ENCODE measurements at places on chromosomes 2 and 18. TPM values are rescaled to one million over a fixed set of nuclear protein-coding genes. Genes with fewer than 3 reads are reported as not detected.
A peak's percentile ranks its signal among the peaks of the same experiment; 100 is the strongest.

The CD8B2 gene
- not detected for polyA plus RNA-seq

The SDC1 gene
- polyA plus RNA-seq, result 3.2 TPM

The GALNT14 gene
- 0.04 TPM for polyA plus RNA-seq

The STK17B gene
- polyA plus RNA-seq, result 2.0 TPM

The NBAS gene
- 29.4 TPM for polyA plus RNA-seq

The POMC gene
- polyA plus RNA-seq, result 3.2 TPM

The CPLX4 gene
- not detected for polyA plus RNA-seq

The ABI2 gene
- polyA plus RNA-seq, result 35.7 TPM

The NEURL3 gene
- polyA plus RNA-seq, result not detected

The PLEKHB2 gene
- polyA plus RNA-seq, result 56.8 TPM

The C2orf92 gene
- polyA plus RNA-seq, result 2.7 TPM

The MFSD6 gene
- 2.2 TPM for polyA plus RNA-seq

The PJVK gene
- polyA plus RNA-seq, result 1.3 TPM

The IKZF2 gene
- 0.08 TPM for polyA plus RNA-seq

GRCh38 chr2:49004036-49004626 is 150.2 kb downstream of the FSHR start:
- DNase-seq, result no peak

- DNase-seq, result no peak
Observed at GRCh38 chr2:152762202-152762601, 43.8 kb downstream of the ARL6IP6 start.

- no peak for DNase-seq
Observed at GRCh38 chr2:239438995-239439753, 38.4 kb upstream of the HDAC4 start.

- DNase-seq, result peak; percentile 6
Observed at GRCh38 chr2:164530464-164530863, 90.8 kb downstream of the GRB14 start.

DNA sequence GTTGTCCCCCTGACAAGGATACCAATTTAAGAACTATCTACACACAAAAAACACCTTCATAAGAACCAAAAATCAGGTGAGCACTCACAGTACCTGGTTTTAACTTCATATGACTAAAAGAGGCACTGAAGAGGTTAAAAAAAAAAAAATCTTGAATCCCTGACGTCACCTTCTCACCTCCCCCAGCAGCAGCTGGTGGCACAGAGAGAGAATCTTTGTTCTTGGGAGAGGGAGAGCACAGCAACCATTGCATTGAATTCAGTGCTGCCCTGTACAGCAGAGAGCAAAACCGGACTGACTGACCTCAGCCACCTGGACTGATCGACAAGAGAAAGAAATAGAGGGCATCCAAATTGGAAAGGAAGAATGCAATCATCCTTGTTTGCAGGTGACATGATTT is 566.0 kb downstream of the TMX3 start:
- no peak for DNase-seq

GRCh38 chr2:132477962-132478361 is 61.4 kb downstream of the GPR39 start:
- DNase-seq, result no peak

GRCh38 chr18:76450452-76451395 is 44.3 kb downstream of the ZNF516 start:
- peak; percentile 72 for DNase-seq

- no peak for DNase-seq
Observed at GRCh38 chr18:30999186-30999585, 43.4 kb downstream of the DSC3 start.

DNA sequence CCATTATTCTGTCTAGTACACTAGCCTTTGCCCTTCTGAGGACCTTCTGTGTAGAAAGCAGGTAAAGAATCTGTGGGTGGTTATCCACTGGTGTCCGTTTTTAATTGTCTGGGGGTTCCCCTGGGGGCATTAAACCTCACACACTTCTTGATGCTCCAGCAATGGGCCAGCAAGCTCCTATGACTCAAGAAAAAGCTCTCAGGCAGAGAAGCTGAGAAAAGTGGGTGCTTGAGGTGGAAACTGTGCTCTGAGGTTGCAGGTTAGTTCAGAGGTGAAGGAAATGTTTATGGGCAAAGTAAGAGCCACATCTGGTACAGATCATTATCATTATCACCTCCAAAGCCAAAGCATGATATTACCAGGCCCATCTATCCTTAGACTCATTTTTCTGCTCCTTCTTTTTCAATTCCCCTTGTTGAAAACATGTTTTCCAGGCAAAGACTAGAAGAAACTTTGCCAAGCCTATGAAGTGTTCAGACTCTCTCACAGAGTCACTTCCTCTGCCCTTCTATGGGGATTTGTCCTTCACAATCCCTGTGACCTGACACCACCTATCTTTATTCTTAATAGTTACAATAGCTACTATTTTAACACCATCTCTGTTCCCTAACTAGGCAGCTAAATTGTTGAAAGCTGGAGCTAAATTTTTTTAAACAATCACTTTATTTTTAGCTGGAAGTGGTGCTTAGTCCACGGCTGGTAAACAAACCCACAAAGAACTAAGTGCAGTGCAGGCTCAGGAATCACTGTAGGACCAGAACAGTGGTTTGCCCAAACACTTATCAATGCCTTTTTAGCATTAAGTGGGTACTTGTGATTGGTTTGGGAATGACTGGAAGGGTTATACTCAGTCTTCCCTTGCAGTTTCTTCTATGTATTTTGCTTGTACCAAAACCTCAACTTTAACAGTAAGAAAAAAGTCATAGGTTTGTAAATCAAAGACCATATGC is 512.8 kb upstream of the POU3F3 start:
- no peak for DNase-seq

DNA sequence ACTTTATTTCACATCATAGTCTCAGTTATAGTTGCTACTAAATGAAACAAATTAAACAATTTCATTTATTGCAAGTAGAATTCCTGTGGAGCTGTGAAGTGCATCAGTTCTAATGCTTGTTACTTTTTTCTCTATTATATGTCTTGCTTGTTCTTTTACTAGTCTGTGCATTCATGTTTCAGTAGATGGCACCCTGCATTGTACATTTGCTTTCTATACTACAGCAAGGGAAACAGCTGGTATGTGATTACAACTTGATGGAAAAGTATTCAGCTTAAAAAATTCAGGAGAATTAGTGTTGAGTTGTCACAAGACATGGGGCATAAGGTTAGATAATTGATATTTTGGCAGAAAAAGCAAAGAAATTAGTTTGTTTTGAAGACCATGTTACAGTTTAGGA is 72.3 kb downstream of the TANK start:
- no peak for DNase-seq

DNA sequence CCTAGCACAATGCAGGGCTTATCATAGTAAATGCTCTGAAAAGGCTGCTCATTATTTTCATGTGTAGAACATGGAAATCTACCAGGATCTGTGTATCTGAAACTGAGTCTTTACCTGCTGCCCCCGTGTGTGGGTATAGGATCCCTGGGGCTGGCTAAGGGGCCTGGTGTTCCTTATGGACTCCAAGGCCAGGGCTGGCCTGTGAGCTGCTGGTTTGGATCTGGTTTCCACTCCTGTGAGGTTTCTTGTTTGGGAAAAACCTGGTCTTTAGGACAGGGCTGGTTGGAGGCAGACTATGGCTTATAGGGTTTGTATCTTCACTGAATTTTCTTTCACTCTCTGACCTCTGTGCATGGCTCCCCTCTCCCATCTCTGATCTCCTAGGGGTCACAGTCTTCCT is 80.8 kb downstream of the DYSF start:
- DNase-seq, result no peak

DNA sequence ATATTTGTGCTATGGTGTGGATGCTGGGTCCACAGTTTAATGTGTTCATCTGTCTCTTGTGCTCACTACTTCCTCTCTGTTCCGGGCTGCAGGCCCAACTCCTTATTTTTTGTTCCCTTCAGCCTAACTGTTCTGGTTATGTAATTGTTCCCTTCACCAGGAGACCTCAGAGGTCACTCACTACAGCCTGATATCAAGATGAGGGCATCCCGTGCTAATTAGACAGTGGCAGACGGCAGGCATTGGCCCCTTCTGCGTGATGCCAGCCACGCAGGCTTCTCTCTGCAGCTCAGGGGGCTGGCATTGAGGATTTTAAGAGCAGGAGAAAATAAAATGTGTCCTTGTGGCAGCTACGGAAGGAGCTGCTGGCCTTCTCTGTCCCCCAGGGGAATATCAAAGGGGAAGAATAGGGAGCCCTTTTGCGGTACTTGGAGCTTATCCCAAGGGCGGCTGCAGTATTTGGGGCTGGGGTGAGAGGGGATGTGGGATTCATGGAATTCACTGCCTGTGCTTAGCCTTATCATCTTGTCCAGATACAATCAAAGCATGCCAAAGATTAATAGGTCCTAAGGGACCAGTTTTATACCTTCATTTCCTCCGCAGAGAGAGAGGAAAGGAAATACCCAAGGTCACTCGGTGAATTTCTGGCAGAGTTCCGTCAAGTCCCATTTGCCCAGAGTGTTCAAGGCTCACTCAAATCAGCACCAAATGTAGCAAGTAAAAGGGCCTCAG is 53.3 kb upstream of the TRIB2 start:
- DNase-seq, result peak; percentile 50

GRCh38 chr18:72720116-72720515 is 147.7 kb downstream of the NETO1 start:
- DNase-seq, result no peak

DNA sequence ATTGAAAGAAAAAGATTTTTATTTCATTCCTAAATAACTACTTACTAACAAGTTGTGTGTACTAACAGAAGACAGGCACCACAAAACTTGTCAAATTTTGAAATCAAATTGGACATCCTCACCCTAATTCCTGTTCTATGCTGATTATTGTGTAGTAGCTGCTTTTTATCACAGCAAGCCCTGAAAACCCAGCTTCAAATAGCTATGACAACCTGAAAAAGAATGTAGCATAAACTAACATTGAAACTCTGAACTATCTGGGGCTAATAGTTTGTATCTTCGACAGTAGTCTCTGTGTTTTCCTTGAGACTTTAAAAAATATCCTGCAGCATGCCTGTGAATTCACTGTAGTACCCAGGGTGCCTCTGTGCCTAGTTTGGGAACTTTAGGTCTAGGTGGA is 122.6 kb downstream of the WDPCP start:
- no peak for DNase-seq

- no peak for DNase-seq
Observed at GRCh38 chr2:134324947-134325346, 71.1 kb downstream of the MGAT5 start.

DNA sequence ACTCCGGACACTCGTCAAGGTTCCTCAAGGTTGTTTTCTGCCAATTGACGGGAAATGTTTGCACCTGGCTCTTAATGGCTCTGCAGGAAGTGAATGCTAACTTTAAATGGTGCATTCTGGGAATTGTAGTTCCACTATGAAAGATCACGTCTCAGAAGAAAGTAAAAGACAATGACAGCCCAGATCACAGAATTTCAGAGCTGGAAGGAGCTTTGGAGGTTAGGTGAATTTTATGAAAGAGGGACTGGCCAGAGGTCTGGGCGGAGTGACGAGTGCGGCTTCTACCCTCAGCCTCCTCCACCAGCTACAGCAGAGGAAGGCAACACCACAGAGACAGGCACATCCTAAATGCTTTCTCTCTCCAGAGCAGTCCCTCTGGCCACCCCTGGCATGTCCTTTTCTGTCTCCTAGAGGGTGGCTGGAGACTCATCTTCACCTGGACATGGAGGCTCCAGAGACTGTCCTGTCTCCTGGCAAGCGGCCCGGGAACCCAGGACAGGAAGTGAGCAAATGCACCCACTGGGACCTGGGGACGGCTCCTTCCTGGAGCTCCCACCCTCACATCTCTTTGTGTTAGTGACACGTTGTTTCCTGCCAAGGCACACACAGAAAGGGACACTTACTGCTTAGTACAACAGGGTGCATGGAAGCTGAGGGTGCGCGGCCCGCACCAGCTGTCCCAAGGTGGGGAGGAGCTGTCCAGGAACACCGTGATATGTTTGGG is 19.4 kb downstream of the THAP4 start:
- DNase-seq, result peak; percentile 41

DNA sequence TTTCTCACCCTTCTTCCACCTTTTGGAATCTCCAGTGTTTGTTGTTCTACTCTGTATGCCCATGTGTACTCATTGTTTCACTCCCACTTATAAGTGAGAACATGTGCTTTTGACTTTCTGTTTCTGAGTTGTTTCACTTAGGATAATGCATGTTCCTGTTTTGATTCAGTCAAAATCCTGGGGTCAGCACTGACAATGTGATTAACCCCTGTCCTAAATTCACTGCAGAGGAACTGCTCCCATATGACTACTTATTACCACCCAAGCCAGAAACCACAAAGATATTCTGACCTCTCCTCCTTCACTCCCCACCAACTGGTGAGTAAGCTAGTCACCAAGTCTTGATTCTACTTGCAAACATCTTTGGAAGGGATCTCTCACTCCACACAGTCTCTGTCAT is 251.4 kb upstream of the TCF4 start:
- DNase-seq, result no peak

DNA sequence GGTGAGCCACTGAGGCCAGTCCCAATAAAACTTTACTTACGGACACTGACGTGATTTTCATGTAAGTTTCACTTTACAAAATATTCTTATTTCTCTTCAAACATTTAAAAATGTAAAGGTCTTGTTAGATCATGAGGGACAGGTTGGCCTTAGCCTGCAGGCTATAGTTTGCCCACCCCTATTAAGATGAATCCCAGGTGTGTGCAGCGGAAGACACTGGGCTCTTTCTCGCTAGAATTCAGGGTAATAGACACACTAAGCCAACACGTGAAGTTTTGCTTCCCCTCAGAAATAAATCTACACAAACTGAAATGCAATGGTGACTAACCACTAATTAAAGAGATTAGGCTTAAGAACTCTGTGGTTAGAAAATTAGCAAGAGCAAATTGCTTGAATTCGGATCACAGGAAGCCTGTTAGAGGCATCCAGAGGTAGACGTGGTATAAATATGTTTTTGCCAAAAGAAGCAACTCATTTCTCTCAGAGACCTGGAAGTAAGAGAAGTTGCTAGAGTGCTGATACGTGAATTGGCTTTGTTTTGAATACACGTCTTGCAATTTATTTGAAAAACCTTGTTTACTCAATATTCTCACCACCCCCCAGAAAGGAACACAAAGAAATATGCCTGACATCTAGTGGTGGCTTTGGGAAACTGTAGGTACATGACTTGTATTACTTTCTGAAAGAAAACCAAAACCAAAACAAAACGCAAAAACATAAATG is 151.6 kb downstream of the DTNB start:
- peak; percentile 86 for DNase-seq

GRCh38 chr2:166375736-166376487 is at the start of gene SCN9A:
Gene SCN9A, minus strand, starts transcription at chr2:166375944. Its CDS starts 64,188 bp downstream, at chr2:166311756.
- peak; percentile 59 for DNase-seq

DNA sequence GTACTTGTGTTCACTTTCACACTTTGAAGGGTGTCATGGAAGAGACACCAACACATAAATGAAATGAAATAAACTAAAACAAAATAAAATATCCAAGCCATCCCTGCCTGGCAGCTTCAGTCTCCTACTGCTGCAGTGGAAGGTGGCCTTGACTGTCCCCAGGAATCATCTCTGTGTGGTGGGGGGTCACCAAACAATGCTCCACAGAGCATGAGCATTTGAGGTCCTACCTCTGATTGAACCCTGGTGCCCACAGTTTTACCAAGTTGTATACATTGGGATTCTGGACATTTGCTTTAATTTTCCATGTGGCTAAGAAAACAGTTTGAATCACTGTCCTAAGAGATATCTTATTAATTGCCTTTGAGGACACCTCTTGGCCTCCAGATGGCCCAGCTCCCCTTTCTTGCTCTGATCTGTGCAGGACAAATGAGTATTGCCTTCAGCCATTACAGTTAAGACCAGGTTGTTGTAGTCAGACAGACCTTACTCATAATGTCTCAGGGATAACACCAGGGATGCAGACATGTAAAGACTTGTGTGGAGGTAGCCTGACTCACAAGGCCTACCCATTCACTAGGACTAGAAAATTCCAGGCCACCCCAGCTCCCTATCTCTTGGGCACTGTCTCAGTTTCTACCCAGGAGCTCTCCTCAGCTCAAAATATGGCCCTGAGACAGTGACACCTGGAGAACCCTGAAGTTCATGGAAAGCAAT is 195.0 kb downstream of the MYCN start:
- no peak for DNase-seq

Measured in endothelial cell of umbilical vein (primary cell).